ENCODE measurements at places on chromosomes 7 and 10.

DNA sequence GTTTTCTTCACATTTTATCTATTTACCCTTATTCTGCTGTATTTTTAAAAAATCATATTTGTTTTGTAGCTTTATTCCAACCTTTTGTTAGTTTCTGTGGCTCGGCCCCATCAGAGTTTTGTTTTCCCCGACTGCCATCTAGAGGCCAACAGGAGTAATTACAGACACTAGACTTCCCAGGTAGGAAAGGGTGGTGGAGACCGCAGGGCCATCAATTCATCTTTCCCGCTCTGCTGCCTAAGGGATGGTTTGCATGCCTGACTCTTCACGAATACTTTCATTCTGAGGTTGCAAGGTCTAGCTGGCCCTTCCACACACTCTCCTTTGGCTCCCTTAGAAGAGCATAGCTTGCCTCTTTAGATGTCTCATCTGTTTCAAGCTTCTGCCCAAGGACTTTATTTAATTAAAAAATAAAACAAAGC is 38.3 kb downstream of the LYZL2 start:
- DNase-seq: peak; percentile 7

- no peak for DNase-seq
Measured at GRCh38 chr10:43971981-43972380, 323.3 kb upstream of the ZNF32 start.

DNA sequence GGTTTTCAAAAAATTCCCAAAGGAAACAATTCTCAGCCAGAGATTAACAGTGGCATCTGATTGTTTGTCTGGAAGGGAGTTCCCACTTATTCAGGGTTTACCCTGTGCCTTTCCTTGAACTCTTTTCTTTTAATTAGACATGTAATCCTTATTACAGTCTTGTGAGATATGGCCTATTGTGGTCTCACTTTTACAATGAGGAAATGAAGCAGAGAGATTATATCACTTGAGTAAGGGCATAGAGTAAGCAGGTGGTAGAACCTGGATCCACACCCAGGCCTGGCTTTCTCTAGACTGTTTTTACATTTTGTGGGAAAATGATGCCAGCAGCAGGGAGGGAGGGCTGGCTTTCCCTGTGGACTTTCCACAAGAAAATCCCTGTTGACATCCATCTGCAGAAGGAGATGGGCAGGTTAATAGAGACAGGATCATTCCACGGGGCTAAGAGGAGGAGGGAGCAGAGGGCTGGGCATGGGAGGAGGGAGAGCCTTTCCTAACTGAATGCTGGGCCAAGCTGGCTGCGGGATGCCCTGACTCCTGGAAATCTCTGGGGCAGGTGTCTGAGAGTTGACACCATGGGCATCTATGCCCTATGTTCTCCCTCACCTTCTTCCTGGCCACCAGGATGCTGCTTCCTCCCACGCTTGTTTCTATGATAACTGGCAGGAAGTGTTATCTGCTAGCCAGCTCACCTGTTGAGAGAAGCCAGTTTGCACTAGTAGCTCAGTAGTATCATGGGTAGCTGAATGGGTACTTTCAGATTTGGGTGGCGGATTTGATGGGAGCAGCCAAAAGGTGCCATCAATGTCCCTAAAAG is 28.7 kb upstream of the ARHGAP22 start:
- no peak for DNase-seq

DNA sequence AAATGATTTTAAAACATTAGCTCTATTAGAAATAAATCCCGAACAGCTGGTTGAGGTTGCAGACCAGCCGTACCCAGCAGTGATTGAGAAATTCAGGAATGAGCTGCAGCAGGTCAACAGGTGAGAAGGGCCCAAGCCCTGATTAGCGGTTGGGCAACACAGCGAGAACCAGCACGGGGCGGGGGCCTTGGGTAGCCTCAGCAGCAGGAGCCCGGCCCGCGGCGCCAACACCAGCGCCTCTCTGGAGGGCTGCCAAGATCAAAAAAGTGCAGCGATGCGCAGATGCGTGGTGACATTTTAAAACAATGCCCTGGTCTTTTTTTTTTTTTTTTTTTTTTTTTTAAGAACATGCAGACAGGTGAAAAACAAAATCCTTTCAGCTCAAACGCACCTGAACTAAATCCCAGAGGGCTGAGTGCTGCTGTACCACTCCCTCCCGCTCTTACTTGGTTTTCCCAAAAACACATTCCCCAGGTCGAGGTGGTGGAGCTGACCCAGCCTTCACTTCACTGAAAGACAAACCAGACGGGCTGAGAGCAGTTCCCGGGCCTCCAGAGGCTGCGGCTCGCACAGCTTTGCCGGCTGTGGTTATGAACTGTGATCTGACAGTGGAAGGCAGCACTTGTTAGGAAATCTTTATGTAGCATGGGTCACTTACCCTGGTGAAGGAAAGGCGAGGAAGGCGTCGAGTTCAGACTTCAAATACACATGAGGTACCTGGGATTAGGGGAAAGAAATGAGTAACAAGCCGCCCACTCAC is 579.4 kb downstream of the SDK1 start:
- no peak for DNase-seq

DNA sequence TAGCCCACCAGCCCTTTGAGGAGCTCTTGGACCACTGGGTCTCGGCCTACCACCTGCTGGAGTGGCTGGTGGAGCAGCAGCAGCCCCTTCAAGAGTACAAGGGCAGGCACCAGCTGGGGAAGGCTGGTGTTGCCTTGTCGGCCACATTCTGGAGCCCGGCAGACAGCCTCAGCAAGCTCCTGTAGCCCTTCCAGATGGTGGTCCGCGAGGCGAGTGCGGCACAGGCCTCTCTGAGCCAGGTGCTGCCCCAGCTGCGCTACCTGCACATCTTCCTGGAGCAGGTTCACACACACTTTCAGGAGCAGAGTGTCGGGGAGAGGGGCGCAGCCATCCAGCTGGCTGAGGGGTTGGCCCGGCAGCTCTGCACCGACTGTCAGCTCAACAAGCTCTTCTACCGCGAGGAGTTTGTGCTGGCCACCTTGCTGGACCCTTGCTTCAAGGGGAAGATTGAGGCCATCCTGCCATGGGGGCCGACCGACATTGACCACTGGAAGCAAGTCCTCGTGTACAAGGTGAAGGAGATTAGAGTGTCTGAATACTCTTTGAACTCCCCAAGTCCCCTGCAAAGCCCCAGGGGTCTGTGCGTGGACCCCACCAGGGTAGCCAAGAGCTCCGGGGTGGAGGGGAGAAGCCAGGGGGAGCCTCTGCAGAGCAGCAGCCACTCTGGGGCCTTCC is 7.0 kb upstream of the ACTR3C start:
- DNase-seq: no peak

DNA sequence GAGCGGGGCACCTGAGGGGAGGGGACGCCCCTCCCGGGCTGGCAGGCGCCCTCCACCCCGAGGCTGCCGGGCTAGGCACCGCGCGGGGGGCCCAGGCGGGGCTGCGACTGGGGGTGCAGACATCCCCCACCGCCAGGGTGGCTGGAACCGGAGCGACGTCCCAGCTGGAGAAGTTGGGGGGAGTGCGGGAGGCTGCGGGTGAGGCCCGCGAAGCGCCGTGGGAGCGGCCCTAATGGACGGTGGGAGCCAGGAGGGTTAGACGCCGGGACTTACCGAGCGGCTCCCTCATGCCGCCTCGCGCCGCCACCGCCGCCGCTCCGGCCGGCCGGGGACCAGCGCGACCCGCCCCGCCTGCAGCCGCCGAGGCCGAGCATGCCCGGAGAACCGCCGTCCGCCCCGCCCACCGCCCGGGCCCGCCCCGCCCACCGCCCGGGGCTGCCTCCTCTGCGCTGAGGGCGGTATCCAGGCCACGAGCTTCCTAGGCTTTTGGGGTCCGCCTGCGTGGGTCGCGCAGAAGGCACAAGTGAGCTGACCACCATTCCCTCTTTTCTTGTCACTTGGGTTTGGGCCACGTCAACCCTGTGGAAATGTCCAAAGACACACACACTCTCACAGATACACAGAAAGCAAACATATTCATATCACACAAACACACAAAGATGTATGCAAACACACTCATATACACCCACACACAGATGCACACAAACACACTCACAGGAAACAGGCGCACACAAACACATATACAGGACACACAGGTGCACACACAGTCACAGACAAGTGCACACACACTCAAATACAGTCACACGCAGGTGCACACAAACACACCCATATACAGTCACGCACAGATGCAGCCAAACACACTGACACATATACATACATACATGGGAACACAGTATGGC is at the start of gene JCAD:
JCAD (minus strand) TSS at position 378 of the 899 bp plus-strand sequence. CDS start 11,774 bp downstream, outside the sequence.
- no peak for DNase-seq

DNA sequence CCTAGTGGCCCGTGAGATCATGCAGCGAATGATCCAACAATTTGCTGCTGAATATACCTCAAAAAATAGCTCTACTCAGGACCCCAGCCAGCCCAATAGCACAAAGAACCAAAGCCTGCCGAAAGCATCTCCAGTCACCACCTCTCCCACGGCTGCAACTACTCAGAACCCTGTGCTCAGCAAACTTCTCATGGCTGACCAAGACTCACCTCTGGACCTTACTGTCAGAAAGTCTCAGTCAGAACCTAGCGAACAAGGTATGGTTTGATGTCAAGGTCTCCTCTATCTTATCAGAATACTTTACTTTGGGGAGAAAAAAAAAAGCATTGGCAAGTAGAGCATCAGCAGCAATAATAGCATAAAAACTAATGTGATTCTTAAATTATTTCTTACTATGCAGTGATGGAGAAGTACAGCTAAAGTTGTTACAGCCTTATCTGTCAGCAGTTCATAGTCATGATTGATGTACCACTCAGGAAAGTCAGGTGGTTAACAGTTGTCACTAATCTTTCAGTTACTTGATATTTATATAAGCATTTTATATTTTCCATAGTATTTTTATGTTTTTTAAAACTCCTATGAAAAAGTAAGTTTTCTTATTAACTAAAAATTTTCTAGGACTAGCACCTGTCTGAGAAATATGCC is 117.1 kb downstream of the LCOR start:
- no peak for DNase-seq

DNA sequence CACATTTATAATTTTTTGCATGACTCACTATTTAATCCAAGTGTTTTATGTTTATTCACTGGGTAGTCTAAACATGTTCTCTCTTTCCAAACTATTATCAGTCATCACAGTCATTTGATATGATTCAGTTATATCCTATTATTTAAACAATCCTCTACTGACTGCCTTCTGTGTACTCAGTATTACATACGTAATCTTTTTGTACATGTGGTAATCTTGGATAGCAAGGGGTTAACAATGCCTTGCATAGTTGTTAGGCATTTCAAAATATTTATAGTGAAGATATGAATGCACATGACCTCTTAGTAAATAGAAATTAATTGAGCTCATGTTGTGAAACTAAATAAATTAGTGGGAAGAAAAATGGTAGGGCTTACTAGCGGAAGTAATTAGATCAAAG is 379.4 kb upstream of the KIAA1217 start:
- no peak for DNase-seq

GRCh38 chr7:136086712-136087111 is 109.6 kb upstream of the MTPN start:
- no peak for DNase-seq

- DNase-seq: no peak
Measured at GRCh38 chr10:14116021-14116420, 214.7 kb downstream of the FRMD4A start.

DNA sequence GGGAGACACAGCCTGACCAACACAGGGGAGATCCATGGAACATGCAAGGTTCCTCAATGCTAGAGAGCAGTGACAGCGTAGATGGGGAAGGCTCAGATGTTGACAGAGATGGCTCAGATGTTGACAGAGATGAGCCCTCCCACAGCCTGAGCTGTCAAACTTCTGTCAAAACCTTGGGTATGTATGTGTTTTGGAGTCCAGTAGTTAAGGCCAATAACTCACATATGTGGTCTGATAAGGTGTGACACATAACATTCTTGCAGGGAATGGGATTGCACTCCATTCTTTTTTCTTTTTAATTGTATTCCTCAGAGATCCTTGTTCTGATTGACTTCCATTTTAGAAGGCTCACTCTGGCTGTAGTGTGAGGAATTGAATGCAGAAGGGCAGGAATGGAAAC is 136.3 kb downstream of the C1GALT1 start:
- DNase-seq: no peak

- DNase-seq: no peak
Measured at GRCh38 chr7:132311733-132312132, 264.5 kb downstream of the PLXNA4 start.

DNA sequence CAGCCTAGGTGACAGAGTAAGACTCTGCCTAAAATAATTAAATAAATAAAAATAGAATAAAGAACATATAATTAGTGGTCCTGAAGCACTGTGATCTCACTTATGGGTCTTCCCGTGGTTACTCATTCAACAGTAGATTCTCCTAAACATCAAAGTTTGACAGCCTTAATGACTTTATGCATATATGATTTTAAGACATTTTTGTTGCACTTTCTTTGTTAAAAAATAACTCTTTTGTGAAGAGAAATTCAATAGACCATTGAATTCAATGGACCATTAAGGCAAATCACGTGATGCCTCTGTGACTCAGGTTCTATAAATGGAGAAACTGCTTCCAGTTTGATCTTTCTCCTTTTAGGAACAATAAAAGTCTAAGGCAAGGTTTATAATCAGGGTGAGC is 59.6 kb downstream of the ATOH7 start:
- no peak for DNase-seq

- no peak for DNase-seq
Measured at GRCh38 chr10:50552771-50553535, 70.8 kb downstream of the SGMS1 start.

DNA sequence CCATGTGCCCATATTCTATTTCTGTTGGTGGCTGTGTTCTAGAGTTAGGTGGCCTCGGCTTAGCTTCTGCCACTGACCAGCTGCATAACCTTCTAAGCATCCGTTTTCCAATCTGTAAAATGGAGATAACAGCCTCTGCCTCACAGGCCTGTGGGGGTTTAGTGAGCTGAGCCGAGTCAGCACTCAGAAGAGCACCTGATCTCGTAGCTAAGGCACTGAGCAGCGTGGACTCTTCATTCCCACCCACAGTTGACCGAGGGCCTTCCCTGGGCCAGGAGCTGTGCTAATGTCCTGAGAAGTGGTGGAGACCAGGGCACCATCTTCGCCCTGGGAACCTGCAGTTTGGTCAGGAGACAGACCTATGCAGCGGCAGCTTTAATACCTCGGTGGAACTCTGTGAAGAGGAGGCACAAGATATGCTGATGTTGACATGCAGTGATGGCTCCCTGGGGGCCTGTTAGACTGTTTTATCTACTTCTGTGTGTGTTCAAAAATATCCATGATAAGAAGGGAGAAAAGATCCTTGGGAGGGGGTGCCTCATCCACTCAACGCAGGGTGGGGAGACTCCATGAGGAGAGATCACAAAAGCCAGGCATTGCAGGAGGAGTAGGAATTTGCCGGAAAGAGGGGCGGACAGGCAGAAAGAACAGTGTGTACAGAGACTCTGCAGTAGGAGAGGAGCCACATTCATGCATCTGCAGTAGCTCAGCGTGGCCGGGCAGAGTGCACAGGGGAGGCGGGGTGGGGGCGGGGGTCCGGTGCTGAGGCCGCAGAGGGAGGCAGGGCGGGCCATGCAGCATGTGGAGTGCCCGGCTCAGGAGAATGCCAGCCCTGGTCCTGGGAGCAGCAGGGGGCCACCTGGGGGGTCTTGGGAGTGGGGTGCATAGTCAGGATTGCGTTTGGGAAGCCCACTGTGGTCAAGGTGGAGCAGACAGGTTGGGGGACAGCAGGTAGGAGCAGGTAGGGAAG is 136.8 kb downstream of the C10orf105 start:
- DNase-seq: no peak

GRCh38 chr10:69385454-69386350 is 31.0 kb downstream of the TACR2 start:
- DNase-seq: no peak

Measured in stimulated activated CD8-positive, alpha-beta memory T cell treated with anti-CD3 and anti-CD28 coated beads, Interleukin-7, amount 100 ng/mL, for 4 hours (primary cell).